GDM1 (cell line): ENCODE measurements at places on chromosomes 6 and 20.

DNA sequence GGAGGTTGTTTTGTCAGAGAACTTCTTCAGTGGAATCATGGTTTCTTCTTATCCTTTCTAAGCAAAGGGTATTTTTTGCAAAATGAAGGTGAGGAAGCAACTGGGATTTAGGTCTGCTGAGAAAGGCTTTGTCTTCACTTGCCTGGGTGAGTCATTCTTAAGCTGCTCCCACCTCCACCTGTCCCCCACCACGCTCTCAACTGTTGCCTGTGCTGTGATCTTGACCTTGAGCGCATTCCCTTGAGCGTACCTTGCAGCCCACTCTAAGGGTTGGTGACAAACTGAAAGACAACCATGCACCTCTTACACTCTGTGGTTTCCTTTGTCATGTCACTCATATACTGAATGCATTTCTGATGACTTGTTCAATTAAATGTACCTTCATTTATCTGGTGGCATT is 641.1 kb downstream of the RNF144B start:
- no peak for DNase-seq

GRCh38 chr6:20837189-20837588 is 302.9 kb downstream of the CDKAL1 start:
- no peak for DNase-seq

- no peak for DNase-seq
Measured at GRCh38 chr6:53103993-53104675, 38.9 kb downstream of the FBXO9 start.

DNA sequence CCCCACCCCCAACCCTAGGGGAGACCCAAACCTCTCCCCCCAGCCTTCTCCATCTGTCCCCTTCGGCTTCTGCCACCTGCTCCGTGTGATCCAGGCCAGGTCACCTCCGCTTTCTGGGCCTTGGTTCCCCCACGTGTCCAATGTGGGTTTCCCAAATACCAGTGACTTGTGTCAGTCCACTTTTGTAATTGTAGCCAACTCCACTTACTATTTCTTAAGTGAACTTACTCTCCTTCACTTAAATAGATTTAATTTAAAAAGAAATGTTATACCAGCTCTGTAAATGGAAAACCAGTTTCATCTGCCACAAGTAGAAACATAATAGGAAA is 10.0 kb upstream of the FAM110A start:
- no peak for DNase-seq

- peak; percentile 43 for DNase-seq
Measured at GRCh38 chr6:139648430-139649000, 274.1 kb upstream of the CITED2 start.

GRCh38 chr20:61073376-61073775 is 178.7 kb upstream of the CDH4 start:
- no peak for DNase-seq

DNA sequence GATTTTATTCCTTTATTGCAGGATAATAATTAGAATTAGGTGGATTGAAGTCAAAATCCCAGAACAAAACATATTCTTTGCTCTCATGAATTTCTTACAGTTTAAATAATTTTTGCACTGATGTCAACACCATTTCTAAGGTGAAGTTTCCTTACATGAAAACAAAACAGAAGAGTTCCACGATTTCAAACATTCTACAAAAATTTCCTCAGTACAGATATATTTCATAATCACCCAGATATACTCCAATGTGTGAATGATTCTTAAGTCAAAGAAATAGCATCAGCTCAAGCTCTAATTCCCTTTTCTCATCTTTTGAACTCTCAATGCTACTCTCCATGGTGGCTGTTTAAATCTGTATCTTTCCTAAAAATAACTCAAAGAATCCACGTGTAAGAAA is 39.5 kb upstream of the THBS2 start:
- no peak for DNase-seq

GRCh38 chr6:36127462-36128016 is 2.8 kb upstream of the MAPK13 start:
- no peak for DNase-seq

GRCh38 chr20:58407966-58408557 is 19.0 kb downstream of the VAPB start:
- no peak for DNase-seq

- no peak for DNase-seq
Measured at GRCh38 chr6:106918115-106918514, 56.4 kb downstream of the CD24 start.

DNA sequence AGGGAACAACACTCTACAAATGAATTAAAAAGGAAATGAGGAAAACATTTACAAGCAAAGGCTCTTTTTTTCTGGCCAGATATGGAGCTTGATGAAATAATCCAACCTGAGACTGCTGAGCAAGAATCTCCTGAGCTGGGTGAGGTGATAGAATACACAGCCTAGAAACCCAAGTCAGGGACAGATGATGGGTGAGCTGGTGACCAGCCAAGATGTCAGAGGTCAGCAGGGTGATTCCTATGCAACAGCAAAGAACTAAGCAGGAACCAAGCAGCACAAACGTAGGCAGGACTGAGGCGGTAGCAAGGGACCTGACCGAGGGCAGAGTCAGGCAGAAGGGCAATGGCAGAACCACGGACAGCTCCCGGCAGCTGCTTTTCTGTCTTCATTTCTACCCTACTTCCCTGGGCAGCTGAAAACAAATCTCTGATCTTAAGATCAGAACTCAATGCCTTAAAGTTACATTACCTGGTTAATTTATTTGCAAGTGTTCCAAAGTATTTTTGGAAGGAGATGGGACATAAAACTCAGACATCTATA is 75.1 kb downstream of the CDC40 start:
- peak; percentile 22 for DNase-seq

GRCh38 chr6:31478186-31478950 is 19.6 kb upstream of the MICB start:
- no peak for DNase-seq

DNA sequence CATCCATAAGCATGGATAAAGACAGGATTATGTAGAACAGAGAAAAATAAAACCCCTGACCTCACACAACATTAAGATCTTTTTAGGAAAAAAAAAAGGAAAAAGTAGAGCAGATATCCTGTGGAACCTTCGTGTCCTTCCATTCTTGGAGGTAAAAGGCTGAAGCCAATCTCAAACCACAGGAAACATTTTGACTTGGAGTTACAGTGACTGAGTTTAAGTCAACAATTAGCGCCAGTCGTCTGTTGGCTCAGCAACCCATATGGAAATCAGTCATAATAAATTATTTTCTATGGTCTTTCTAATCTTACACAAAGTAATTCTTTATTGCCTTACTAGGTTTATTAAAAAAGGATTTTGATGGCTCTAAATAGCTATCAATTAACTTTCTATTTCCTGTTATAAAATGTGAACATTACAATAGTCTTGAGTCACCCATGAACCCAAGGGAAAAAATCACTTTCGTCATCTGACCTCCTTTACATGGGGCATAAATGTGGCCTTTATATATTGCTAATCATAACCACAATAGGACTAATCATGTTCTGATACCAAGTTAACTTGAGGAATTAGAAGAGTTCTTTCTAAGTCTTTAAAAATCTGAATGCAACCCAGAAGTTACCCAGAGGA is 592.9 kb downstream of the TFAP2B start:
- no peak for DNase-seq

GRCh38 chr20:11153819-11154218 is 480.0 kb upstream of the JAG1 start:
- DNase-seq, result no peak

DNA sequence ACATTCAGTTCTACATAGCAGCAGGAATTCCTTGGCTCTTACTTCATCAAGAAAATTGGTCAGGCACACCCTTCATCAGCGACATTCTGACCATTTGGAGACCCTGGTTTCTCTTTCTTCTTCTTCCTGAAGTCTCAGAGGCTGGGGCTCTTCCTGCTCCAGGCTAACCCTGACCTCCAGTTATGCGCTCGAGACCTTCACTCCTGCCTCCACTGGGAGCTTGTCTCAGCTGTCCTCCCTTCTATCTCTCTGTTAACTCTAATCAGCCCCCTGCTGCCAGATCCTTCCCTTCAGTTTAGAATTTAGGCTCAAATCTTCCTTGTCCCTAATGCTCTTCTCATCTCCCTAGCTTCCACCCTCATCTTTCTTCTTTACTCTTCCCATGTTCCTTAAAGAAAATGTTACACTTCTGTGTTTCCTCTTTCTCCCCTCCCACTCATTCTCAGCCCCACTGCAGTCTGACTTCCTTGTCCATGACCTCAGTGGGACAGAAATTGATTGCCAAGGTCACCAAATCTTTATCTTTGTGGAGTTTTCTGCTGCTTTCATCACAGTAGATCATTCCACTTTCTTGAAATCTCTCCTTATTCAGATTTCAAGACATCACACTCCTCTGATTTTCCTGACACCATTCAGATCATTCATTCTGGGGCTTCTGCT is 8.4 kb upstream of the HLA-DOA start:
- no peak for DNase-seq

DNA sequence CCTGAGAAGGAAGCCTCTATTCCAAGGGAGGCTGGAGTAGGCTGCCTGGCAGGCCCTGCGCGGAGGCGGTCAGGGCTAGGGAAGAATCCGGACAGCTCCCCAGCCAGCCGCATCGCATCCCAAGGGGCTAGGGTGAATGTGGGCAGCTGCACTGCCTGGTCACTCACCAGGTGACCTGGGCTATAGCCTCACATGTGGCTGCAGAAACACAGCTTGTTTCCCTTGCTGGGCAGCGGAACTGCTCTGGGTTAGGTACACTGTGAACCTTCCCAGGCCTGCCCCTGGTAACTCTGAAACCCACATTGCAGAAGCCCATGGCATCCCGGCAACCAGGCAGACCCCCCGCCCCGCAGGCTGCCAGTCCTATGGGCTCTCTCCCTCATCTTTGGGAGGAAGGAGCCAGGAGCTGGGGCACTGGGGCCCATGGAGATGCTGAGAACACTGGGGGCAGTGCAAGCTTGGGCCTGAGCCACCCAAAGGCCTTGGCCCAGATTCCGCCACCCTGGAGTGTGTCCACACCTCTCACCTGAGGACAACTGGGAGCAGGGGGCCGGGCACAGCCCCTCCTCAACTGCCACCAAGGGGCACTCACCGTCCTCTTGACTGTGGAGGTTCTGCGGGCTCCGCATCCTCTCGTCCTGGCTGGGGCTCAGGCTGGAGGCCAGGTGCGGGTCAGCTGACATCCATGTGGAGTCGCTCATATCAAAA is 111.0 kb downstream of the NOL4L start:
- no peak for DNase-seq

- DNase-seq, result no peak
Measured at GRCh38 chr6:100454551-100455229, 10.0 kb downstream of the SIM1 start.

GRCh38 chr6:54778731-54779130 is 67.8 kb upstream of the FAM83B start:
- DNase-seq, result no peak

- no peak for DNase-seq
Measured at GRCh38 chr6:82257088-82257774, 9.7 kb upstream of the IBTK start.

DNA sequence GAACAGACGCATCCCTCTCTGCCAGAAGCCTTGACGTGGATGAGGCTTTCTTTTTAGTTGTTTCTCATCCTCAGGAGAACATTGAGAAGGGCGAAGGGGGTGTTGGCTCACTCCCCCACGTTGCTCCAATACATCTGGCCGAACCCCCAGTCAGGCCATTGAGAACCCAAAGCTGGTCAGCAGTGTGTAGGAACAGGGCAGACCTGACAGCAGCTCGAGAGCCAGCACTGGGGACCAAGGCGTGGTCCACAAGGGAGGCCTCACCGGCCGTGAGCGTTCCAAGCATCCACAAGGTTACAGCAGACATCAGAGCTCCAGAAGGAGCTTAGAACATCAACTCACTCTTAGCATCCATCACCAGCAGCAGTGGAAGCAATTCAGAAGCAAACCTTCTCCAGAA is 387.9 kb upstream of the ARID1B start:
- DNase-seq, result no peak

DNA sequence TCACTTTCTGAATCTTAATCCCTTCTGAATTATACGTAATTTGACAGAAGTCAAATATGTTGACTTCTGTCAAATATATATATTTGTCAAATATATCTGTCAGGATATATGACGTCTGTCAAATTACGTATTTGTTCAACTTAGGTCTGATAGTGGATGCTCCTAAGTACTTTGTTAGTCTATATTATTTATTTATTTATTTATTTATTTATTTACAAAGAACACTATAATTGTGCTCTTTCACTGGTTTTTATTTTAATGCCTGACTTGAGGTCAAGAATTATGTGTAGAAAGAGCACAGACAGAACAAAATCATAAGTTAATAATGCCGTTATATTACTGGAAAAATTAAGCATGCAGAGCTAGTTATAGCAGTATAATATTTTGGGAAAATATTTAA is 81.2 kb downstream of the UST start:
- no peak for DNase-seq

- no peak for DNase-seq
Measured at GRCh38 chr6:115551527-115551926, 509.2 kb downstream of the FRK start.

- DNase-seq, result no peak
Measured at GRCh38 chr6:158853072-158853879, 34.1 kb upstream of the EZR start.

GRCh38 chr6:3522561-3523260 is 65.9 kb upstream of the SLC22A23 start:
- DNase-seq, result no peak

DNA sequence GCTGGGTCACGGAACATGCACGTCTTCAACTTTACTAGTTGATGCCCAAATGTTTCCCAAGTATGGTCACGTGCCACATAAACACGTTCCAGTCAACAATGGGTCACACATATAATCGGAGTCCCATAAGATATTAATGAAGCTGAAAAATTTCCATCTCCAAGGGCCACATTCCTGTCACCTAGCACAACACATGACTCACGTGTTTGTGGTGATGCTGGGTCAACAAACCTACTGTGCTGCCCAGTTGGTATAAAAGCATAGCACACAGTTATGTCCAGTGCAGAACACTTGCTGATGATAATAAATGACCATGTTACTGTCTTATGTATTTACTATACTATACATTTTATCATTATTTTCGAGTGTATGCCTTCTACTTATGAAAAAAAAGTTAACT is 68.0 kb upstream of the INSM1 start:
- no peak for DNase-seq
